ENCODE measurements at places on chromosomes 11 and 22.

DNA sequence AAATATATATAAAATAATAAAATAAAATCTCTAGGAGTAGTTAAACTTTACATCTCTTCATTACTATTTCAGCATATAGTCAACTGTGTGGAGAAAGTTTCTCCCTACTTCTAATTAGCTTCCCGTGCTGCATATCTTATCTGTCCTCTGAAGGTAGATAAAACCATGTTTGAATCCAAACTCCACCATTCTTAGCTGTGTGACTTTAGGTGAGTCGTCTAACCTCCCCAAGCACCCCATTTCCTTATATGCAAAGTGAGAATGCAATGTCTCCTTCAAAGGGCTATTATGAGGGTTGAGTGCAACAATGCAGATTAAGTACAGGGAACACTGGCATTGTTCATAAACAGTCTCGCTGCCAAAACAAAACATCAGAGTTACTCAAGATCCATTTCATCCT lies 80.8 kb upstream of the DRD2 start:
- no peak for DNase-seq

GRCh38 chr22:32836280-32837123 lies 35.0 kb downstream of the TIMP3 start:
- no peak for DNase-seq

- DNase-seq = no peak
These were observed 13.7 kb downstream of the GLYATL2 start for GRCh38 chr11:58830673-58831301.

DNA sequence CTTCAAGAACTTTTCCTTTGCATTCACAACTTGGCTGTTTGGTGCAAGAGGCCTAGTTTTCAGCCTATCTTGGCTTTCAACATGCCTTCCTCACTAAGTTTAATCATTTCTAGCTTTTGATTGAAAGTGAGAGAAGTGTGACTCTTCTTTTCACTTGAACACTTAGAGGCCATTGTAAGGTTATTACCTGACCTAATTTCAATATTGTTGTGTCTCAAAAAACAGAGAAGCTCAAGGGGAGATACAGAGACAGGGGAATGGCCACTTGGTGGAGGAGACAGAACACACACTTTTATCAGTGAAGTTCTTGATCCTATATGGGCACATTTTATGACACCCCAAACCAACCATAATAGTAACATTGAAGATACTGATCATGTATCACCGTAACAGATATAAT lies 532.3 kb downstream of the DLG2 start:
- no peak for DNase-seq

GRCh38 chr11:70252844-70253243 lies 17.6 kb upstream of the PPFIA1 start:
- no peak for DNase-seq

All from activated T-cell treated with anti-CD3 and anti-CD28 coated beads, Interleukin-2, amount 50 U/mL, for 72 hours (primary cell).